ENCODE measurements at places on chromosomes 12 and 14.

GRCh38 chr12:116060764-116061163, 216.7 kb downstream of the MED13L start:
- H3K4me1 ChIP-seq: peaks cover 7% of the 10 kb centered on the region
- no peak overlapping the region for H3K4me3 ChIP-seq
- no peak overlapping the region for H3K27ac ChIP-seq
- no peaks in the 10 kb centered on the region for H3K36me3 ChIP-seq
- DNase-seq: no peak
- H3K27me3 ChIP-seq: no peaks in the 10 kb centered on the region

- peak; percentile 39 for DNase-seq
- no peak overlapping the region for H3K4me3 ChIP-seq
- H3K27ac ChIP-seq: no peak overlapping the region
Observed at GRCh38 chr12:12585115-12585863, 22.6 kb upstream of the DUSP16 start.

DNA sequence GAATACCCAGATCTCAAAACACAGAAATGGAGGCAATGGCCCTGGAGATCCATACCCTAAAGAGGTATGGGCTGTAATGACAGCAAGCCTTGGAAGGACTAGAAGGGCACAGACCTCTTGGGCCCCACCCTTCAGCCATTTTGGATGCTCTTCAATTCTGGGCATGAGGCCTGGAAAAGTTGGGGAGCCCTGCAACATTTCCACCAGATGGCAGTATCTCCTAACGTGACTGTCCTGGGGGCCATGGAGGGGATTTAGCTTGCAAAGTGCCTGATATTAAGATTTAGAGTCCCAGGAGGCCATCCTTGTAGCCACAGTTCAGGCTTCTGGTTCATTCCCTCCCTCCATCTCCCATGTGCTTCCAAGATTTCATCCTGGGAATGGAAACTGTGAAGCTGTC, 30.2 kb downstream of the KCNA5 start:
- DNase-seq: no peak
- H3K4me3 ChIP-seq: no peak overlapping the region
- no peaks in the 10 kb centered on the region for H3K36me3 ChIP-seq
- H3K27ac ChIP-seq: no peak overlapping the region
- no peaks in the 10 kb centered on the region for H3K4me1 ChIP-seq

DNA sequence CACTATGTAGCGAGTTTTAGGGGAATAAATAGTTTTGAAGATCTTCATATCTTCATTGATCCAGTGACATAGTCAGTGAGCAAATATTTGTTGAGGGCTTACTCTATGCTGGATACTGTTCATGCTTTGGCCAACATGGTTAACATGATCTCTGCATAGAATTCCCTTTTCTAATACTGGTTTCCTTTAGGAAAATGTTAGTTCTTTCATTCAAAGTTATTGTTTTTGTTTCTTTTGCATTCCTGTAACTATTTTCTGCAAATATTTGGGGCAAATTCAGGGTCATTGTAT, 226.5 kb downstream of the C12orf50 start:
- no peak overlapping the region for H3K27ac ChIP-seq
- H3K4me3 ChIP-seq: no peak overlapping the region
- no peak for DNase-seq
- no peaks in the 10 kb centered on the region for H3K4me1 ChIP-seq

DNA sequence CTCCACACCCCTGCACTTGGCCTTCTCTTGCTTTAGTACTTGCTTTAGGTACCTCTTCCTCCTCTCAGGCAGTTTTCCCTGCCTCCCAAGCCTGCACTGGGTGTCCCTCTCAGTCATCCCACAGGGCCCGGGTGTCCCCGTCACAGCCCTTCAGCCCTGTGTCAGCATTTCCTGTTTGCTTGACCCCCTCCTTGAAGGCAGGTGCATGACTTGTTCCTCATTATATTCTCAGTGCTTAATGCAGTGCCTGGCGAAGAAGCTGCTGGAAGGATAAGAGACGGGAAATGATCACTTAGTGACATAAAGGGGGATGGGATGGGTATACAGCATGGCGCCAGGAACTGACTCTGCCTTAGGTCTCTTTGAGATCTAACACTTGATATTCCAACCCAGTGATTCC, 61.5 kb downstream of the IQSEC3 start:
- no peak overlapping the region for H3K27ac ChIP-seq
- H3K4me1 ChIP-seq: no peaks in the 10 kb centered on the region
- no peaks in the 10 kb centered on the region for H3K36me3 ChIP-seq
- no peak overlapping the region for H3K4me3 ChIP-seq
- no peak for DNase-seq

DNA sequence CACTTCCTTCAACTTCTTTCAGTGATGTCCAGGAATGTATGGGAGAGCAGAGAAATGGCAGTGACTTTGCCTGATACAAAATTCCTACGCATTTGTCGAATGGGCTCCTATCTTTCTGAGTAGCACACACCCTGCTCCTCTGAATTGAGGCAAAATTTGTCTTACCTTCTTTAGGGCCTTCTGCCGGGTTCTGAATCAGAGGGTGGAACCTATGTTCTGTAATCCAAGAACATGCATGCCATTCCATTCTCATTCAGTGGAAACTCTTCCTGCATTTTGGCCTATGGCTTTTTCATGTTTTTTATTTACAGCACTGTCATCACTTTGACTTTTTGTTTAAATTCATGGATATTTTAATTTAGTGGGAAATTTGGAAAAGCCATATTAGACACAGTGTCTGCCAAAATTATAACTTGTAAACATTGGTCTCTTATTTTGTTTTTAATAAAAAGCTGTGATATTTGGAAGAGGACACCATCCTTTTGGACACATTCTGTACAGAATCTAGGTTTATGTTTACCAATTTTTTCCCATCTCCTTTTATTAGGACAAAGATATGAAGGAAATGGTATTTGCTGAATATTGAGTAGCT, 402.2 kb upstream of the FAR2 start:
- no peak overlapping the region for H3K27ac ChIP-seq
- no peak overlapping the region for H3K4me3 ChIP-seq
- no peaks in the 10 kb centered on the region for H3K27me3 ChIP-seq

GRCh38 chr12:49027846-49028555, 9.4 kb upstream of the PRKAG1 start:
- H3K27me3 ChIP-seq: no peaks in the 10 kb centered on the region
- no peak for DNase-seq
- H3K4me3 ChIP-seq: no peak overlapping the region

- no peaks in the 10 kb centered on the region for H3K27me3 ChIP-seq
- peak; percentile 46 for DNase-seq
- H3K27ac ChIP-seq: no peak overlapping the region
- no peaks in the 10 kb centered on the region for H3K36me3 ChIP-seq
- H3K4me1 ChIP-seq: peaks cover 1% of the 10 kb centered on the region
Observed at GRCh38 chr12:119659289-119659897, 8.5 kb upstream of the PRKAB1 start.

- H3K4me3 ChIP-seq: no peak overlapping the region
- H3K27ac ChIP-seq: no peak overlapping the region
- no peaks in the 10 kb centered on the region for H3K4me1 ChIP-seq
- DNase-seq: no peak
- H3K27me3 ChIP-seq: no peaks in the 10 kb centered on the region
- H3K36me3 ChIP-seq: no peaks in the 10 kb centered on the region
Observed at GRCh38 chr14:32186248-32186647, 15.6 kb upstream of the RNU6-7 start.

GRCh38 chr14:100484531-100485267, 102.5 kb downstream of the BEGAIN start:
- no peaks in the 10 kb centered on the region for H3K4me1 ChIP-seq
- no peak overlapping the region for H3K27ac ChIP-seq
- H3K27me3 ChIP-seq: no peaks in the 10 kb centered on the region
- no peak overlapping the region for H3K4me3 ChIP-seq

GRCh38 chr12:11973396-11973795, 97.3 kb upstream of the BCL2L14 start:
- H3K4me1 ChIP-seq: peaks cover 6% of the 10 kb centered on the region
- H3K4me3 ChIP-seq: no peak overlapping the region
- H3K36me3 ChIP-seq: no peaks in the 10 kb centered on the region
- peaks cover 6% of the 10 kb centered on the region for H3K27me3 ChIP-seq
- no peak overlapping the region for H3K27ac ChIP-seq

DNA sequence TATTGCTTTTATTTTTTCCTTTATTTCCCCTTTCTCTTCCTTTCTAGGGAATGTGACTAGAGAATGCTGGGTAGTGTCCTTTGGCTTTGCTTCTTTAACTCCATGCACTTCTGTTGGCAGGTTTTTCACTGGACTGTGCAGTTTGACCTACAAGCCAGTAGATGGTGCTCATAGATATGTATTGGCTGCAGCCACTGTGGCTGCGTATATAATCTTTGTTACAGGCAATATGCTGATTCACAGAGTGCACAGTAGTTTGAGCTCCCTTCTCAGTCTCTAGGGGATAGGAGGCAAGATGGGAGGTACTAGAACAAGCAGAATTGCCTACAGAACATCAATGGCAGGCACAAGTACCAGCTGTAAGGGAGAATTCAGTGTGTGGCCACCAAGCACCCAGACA, 503.5 kb downstream of the LRFN5 start:
- no peak overlapping the region for H3K27ac ChIP-seq
- H3K4me3 ChIP-seq: no peak overlapping the region
- H3K36me3 ChIP-seq: no peaks in the 10 kb centered on the region
- H3K4me1 ChIP-seq: no peaks in the 10 kb centered on the region
- H3K27me3 ChIP-seq: no peaks in the 10 kb centered on the region

DNA sequence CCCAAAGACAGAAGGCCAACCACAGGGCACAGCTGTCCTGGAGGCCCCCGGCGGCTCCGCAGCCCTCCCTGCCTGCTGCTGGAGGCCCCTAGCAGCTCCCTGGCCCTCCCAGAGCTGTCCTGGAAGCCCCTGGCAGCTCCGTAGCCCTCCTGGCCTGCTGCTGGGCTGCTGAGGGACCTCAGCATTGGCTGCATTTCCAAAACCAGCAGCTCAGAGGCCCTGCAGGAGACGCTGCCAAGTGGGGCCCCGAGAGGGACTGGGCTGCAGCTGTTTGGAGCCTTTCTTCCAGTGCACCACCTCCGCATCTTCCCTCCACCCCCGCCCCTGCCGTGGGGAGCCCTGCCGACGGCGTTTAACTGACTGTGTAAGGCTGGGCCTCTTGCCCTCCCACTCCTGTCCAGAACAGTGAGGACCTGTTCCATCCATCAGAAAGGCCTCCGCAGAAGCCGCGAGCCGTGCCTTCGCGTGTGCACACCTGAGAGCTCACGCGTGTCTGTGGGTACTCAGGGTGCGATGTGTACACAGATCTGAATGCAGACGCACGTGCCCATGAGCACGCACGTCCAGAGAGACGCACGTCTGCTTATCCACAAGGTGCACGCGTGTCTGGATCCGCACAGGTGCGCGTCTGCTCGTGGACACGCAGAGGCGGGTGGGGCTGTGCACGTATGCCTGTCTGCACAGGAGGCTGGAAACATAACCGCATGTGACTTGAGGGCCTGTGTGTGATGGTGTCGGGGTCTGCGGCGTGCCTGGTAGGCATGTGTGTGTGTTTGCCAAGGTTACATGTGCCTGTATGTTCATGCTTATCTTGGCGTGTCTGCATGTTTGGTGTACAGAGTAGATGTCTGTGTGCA, 57.0 kb upstream of the FBRSL1 start:
- H3K4me1 ChIP-seq: peaks cover 80% of the 10 kb centered on the region
- no peak for DNase-seq
- no peaks in the 10 kb centered on the region for H3K36me3 ChIP-seq
- no peak overlapping the region for H3K4me3 ChIP-seq

DNA sequence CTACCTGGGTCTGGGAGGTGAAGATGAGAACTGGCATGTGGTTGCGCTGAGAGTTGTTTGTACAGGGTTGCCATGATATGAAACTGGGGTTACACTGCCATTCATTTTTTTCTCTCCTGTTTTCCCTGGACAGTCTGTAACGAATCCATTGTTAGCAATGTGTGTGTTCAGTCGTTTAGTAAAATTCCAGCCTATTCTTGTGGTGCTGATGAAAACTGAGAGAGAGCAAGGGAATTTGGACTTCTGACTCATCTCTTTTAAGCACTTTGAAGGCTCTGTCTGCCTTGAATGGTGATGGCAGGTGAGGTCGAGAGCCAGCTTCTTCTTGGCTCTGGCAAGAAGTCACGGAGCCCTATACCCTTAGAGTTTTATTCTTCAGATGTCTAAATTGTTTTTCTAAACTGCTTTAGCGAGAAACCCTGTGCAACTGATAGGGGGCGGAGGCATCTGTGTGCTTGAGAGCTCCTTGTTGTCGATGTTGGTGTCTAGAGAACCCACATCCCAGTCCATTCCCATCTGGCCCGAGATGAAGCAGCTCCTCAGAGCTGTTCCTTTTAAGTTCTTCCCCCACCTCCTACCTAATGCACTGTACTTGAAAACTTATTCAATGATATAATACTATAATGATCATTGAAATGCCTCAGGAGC, 204.4 kb downstream of the TMX1 start:
- H3K27ac ChIP-seq: no peak overlapping the region
- no peak overlapping the region for H3K4me3 ChIP-seq
- DNase-seq: no peak
- H3K4me1 ChIP-seq: no peaks in the 10 kb centered on the region
- H3K36me3 ChIP-seq: no peaks in the 10 kb centered on the region

DNA sequence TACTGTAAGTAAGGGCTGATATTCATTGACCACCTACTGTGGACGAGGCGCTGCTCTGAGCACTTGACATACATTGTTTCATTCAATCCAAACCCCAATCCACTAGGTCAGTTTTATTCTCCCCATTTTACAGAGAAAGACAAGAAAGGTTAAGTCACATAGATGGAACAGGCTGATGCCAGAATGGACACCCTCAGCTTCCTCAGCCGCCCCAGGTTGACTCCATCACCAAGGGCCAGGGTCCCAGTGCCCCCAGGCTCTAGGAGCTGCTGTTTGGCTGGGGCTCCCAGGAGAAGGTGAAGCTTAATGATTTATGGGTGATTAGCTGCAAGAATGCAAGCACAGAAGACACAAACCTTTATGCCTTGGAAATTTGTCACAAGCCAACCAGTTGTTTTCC, 671 bp upstream of the AQP2 start:
- no peak overlapping the region for H3K27ac ChIP-seq
- H3K36me3 ChIP-seq: no peaks in the 10 kb centered on the region
- H3K4me1 ChIP-seq: peaks cover 10% of the 10 kb centered on the region
- peaks cover 7% of the 10 kb centered on the region for H3K27me3 ChIP-seq

DNA sequence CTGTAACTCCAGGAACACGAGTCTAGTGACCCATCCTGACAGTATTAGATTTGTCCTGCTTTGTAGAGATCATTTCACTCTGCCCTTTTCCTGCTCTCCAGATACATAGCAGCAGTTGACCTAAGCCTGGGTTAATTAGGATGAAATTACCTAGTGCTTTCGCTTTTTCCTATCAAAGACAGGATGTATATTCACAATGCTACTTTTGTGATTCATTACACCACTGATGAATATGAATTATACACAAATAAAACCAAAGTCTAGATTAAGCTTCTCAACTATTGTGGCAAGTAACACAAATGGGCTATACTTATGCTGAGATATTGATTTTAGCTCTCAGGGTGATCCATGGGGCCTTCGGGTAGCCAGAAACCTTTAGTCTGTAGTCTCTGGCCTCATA, 17.9 kb downstream of the CERS5 start:
- H3K4me1 ChIP-seq: no peaks in the 10 kb centered on the region
- no peaks in the 10 kb centered on the region for H3K27me3 ChIP-seq
- H3K27ac ChIP-seq: no peak overlapping the region

- 0 out of 2 replicates have a peak, but pooled peaks cover 8% of the 10 kb centered on the region for H3K4me1 ChIP-seq
- H3K27ac ChIP-seq: no peak overlapping the region
- peak overlapping the region; percentile 50 for H3K4me3 ChIP-seq
Observed at GRCh38 chr14:88323523-88324199, 592 bp upstream of the KCNK10 start.
